Left colon (tissue), 2 donors: ENCODE measurements at places on chromosomes 5 and 9.

DNA sequence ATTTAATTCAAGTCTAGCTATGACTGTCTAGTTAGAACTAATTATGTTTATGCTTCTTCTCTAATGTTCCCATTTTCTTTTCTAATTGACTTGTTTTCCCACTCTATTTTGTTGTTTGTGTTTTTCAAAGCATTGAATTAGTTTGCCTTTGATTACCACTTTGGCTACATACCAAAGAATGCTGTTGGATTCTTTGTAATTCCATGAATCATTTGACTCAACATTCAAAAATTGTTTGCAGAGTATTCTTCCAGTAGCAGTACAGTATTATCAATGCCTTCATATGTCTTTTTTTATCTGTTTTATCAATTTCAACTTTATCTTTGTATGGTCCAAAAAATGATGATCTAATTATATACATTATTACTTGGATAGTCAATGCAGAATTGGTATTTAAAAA, 288.7 kb downstream of the RFX3 start:
- DNase-seq = no peak

DNA sequence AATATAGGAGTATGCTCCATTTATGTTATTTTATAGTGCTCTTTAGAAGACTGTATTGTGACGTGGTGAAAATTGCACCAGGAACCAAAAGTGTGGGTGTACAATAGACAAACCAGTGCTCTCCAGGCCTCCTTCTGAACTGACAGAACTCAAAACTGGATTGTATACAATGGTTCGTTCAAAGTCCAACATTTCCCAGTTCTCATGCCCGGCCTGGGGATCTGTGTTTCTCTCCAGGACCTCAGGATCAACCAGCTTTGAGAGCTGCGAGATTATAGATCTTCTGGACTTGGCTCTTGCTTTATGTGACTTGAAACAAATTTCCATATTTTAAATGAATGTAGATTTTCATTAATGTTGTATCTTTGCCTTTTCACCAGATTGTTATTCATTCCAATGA, 60.8 kb upstream of the CER1 start:
- DNase-seq = no peak

DNA sequence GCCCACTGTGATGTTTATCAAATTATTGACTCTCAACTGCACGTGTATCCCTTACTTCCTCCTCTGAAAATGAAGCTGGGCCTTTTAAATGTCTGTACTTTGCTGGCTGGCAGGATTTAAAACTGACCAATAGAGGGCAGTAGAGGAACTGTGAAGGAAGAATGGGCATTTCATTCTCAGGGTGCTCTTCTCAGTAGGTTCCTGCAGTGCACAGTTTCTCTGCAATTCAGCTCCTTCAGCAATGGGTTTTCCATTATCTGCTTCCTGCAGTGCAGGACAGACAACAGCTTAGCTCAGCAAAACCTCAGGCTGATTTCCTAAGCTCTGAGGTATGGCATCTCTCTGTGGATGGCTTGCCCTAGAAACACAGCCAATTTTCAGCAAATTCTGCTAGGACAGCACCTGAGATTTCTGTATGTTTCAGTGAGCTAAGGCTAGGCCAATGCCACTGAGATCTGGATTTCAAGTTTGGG, 298.4 kb upstream of the PRDM9 start:
- DNase-seq = no peak

GRCh38 chr5:66454186-66455078, 141.8 kb upstream of the MAST4 start:
- no peak for DNase-seq

DNA sequence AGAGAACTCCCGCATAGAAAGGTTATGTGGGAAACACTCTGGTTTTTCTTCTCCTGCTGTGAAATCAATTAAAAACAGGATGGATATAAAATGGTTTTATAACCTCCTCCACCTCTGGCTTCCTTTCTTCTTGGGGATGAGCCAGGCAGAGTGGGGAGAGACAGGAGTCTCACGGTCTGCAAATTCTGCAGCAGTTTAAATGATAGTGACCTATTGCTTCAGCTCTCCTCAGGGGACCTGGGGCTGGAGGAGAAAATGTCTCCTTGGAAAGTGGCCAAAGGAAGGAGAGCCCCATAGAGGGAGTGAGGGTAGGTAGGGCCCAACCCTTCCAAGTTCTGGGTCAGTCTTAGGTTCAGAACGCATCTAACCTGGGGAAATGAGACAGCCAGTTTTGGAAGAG, 118.8 kb downstream of the MTX3 start:
- no peak for DNase-seq

DNA sequence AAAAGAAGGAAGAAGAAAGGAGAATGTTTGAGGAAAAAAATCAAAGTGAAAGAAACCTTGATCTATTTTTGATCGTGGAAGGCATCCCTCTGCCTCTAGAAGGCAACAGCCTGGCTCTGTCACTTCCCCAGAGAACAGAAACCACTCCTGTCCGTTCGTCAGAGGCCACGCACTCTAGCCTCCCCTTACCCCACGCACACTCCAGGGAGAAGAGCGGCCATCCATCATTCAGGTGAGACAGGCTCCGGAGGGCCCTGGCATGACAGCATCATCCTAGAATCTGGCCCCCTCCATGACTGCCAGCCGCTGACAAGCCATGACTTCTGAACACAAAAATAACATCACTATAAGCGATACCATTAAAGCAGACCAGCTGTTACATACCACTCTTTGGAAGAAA, 135.8 kb downstream of the ROR2 start:
- DNase-seq = no peak

GRCh38 chr9:122126331-122127261, 33.0 kb downstream of the NDUFA8 start:
- DNase-seq = no peak

DNA sequence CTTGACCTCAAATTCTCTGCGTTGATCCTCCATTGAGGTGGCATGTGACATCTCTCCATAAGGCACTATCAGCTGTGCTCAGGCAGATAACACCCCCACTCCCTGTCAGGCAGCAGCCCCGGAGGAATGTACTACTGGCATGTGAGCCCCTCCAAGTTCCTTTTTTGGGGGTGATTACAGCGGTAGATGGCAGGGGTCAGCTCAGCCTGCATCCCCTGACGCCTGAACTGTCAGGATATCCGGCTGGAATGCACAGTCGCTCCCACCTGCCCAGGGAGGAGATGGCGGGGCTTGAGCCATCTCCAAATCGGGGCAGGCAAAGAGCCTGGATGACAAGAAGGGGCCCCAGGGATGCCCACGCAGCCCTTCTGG, 40.8 kb downstream of the FAM78A start:
- no peak for DNase-seq

DNA sequence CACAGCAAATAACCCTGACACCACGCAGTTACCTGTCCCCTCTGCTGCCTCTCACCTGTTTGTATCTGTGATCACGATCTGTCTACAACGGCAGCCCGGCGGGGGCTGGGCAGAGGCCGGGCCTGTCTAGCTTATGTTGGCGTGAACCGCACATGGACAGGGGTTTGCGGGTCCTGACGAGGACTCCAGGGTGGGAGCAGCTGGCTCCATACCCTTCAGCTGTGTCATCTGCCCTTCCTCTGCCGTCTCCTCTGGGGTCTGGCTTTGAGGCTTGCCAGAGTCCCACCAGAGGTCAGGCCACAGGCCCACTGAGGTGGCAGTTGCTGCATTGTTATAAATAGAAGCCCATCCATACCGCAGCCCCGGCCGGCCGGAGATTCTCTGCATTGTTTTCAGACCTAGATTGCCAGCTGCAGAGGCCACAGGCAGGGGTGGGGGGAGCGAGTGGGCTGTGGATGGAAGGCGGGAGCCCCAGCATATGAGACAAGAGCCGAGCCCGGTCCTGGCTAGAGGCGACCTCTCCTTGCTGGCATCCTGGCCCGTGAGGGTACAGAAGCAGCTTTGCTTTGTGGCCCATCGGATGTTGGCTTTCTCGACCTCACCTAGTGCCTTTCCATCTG, 37.8 kb downstream of the FAM78A start:
- DNase-seq = no peak
